ENCODE measurements at places on chromosomes 4 and X.

DNA sequence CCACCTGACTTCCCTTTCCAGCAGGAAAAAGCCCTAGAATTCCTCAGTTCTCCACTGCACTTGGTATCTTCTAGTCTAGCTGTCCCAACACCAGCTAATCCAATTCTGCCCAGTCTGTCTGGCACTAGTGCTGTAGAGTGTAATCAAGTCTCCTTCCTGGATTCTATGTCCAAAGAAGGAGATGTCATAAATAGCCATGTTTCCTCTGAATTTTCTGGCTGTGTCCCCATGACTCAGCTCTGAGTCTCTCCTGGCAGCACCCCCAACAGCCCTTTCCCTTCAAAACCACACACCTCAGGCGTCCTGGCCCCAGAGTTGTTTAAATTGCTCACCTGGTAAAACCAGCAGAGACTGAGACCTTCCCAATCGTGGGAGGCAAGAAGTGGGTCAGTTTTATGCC, 197.2 kb downstream of the GRXCR1 start:
- DNase-seq = peak; percentile 11

DNA sequence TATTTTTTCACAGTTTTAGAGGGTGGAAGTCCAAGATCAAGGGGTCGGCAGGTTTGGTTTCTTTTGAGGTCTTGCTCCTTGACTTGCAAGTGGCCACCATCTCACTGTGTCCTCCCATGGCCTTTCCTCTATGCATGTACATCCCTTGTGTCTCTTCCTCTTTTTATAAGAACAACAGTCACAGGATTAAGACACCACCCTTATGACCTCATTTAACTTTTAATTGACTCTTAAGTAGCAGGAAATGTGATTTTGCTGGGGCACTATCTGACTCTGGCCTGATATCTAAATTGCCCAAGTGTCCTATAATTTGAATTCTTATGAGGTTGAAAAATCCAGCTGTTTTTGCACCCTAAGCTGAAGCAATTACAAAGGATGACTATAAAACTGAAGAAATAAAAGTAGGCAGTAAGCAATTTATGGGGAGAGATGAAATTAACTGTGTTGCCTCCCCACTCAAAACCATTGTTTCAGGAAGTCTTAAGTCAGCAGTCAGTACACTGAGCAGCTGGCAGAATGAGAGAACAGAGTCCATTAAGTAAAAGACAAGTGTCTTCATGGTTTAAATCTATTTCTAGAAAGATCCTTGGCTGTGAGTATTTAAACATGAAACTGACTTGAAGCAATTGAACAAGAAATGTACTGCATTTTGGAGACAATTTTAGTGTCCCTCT, 601.3 kb downstream of the SPRY1 start:
- no peak for DNase-seq

- no peak for DNase-seq
These were observed 15.8 kb downstream of the EFNB1 start for GRCh38 chrX:68844581-68844980.

GRCh38 chr4:189767941-189768340, 172.7 kb upstream of the FRG1 start:
- DNase-seq = no peak

- DNase-seq = no peak
These were observed 419.6 kb downstream of the BCOR start for GRCh38 chrX:39677978-39678791.

- DNase-seq = no peak
These were observed 25.8 kb downstream of the NPY2R start for GRCh38 chr4:155234206-155234605.

DNA sequence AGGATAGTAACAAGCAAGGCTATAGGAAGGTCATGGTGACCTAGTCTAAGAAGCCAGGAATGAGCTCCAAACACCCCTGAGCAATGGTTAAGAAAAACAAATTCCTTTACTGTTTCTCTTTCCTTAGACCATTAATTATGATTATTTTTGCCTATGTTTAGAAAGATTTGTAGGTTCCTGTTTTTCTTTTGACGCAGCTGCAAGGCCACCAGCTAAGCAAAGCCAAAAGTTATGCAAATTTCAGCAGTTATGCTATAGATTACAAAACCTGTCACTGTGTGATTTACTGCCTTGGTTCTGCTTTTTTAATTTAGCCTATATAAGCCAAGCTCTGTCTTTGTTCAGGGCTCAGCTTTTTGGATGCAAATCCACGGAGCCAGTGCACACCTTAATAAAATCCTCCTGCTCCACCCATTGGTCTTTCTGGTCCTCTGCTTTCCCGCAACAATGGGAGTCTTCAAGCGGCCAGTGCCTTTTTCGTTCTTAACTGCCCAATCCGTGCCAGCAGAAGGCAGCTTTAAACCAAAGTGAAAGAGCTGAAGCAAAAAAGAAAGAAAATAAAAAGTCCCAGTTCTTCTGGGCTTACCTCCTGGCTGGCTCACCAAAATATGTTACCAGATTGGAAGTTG, 1.4 kb upstream of the CEP135 start:
- no peak for DNase-seq

- DNase-seq = no peak
These were observed 1.6 kb downstream of the ANKRD50 start for GRCh38 chr4:124710911-124711310.

- no peak for DNase-seq
These were observed 79.2 kb downstream of the PRSS12 start for GRCh38 chr4:118273642-118274041.

GRCh38 chrX:124325732-124326131, 6.7 kb upstream of the TEX13D start:
- no peak for DNase-seq

GRCh38 chr4:39591290-39591689, 47.4 kb downstream of the SMIM14 start:
- DNase-seq = no peak

DNA sequence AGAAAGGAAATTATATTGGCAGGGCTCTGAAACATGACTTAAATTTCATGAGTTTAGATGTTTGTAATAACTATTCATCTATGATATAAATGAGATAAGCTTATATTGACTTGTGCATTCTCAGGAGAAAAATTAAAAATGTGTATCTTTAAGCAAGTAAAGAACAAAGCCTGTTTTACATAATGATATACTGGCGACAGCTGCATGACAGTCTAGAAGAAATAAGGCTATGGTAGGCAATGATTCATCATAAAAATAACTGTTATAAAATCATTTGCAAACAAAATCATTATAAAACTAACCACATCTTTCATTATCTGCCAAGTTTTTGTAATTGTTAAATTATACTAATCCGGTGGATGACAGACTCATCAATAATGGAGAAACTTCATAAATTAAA, 188.1 kb downstream of the ADAM29 start:
- DNase-seq = no peak

DNA sequence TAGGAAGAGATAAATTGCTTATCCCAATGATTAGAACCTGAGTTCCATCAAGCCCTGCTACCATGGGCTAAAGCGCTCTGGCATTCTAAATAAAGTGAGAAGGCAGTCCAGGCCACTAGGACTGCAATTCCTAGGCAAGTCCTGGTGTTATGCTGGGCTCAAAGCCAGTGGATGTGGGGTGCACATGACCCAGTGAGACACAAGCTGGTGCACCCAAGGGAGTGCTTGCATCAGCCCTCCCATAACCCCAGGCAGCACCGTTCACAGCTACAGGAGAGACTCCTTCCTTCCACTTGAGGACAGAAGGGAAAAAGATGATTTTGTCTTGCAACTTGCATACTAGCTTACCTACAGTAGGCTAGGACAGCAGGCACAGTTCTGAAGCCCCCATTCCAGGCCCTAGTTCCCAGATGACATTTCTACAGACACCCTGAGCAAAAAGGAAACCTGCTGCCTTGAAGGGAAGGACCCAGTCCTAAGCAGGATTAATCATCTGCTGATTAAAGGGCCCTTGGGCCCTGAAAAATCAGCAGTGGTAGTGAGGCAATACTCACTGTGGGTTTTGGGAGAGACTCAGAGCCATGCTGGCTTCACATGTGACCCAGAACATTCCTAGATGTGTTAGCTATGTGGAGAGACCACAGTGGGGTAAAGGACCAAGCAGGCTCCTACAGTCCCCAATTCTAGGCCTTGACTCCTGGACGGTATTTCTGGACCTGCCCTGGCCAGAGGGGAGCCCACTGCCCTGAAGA, 77.8 kb downstream of the KLHL13 start:
- no peak for DNase-seq

DNA sequence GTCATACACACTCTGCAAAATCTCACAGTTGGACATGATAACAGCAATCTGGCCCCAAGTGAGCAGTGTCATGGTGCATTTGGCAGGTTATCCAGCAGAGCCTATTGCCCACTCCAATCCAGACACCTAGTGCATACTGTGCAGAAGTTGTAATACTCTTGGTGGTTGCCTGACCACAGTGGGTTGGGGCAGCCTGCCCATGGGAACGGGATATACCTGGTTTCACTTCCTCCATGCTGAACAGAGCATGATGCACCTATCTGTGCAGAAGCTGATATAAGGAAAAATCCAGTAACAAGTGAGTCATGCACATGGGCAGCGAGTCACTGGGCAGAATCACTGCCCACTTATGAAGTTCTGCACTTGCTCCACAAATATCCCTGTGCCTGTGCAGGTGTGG, 105.3 kb upstream of the IGSF1 start:
- DNase-seq = no peak

DNA sequence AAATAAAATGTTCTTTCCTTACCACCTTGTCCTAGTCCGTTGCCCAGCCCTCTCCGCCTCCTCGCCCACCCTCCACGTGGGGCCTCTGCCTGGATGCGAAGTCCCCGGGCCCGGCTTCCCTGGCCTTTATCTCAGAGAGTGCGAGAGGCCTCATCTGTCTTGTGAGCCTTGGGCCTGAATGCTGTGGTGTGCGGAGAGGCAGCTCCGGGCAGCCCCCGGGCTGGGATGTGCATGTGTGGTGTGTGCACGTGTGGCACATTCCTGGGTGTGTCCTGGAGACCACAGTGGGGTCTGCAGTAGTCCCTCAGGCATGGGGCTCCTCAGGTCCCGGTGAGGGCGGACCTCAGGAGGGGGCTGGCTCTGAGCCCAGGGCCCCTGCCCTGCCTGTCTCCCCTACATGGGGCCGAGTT, 31.4 kb downstream of the DOK7 start:
- DNase-seq = no peak

DNA sequence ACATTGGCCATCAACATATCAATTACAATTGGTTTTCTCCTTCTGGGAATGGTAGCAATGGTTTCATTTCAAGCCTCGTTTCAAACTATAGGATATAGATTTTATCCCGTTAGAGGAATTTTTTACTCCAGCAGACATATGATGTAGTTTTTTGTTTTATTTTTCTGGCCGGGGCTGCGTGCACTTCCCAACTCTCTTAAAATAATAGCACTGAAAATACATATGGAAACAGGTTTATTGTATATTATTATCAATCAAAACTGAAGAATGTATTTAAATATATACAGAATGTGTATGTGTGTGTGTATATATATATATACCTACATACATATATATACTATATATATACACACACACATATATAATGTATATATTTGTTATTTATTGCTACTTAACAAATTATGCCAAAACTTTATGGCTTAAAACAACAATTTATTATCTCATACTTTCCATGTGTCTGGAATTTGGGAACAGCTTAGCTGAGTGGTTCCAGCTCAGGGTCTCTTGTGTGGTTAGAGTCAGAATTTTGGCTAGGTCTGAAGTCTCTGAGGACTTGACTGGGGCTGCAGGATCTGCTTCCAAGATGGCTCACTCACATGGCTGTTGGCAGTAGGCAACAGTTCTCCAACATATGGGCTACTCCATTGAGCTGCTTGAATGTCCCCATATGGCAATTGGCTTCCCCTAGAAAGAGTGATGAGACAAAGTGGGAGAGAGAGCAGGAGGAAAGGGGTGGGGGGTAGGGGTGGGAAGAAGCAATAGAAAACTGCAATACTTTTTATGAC, 314.1 kb downstream of the PPP1R2C start:
- DNase-seq = no peak

DNA sequence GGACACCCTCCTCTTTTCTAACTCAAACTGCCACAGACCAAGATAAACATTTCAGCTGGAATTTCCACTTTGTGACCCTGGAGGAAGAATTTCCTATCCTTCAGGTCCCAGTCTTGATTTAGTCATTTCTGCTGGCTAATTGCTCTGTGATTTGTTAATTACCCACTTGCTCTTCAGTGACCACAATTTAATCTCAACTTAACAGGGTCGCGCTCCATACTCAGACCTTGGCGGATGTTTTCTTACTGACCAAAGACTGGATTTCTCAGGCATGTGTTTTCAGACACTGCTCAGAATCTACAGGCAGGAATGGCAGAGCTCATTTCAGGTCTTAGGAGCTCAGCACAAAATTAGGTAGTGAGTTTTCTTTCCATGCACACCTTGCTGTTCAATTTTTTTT, 188.9 kb downstream of the ASMT start:
- DNase-seq = no peak

Measured in cerebellar nuclear complex (tissue), 1 donor.